ENCODE measurements at places on chromosomes 16 and 17.

- DNase-seq: peak; percentile 77
Observed at GRCh38 chr16:50497592-50497991, 50.6 kb upstream of the NKD1 start.

DNA sequence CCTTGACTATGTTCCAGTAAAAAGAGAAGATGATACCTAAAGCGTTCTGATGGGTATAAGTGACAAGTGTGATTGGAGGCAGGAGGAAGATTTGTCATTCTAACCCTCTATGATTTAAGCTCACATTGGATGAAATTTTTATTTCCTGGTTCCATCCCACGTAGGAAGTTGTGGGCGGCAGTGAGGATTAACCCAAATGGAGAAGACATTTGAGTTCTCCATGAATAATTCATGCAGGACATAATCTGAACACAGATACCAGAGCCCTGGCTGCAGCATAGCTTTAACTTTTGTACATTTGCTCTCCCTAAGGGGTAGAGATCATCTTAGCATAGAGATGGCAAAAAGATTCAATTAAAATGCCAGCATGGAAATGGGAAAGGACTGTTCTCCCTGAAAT lies 146.3 kb downstream of the SLC39A11 start:
- no peak for DNase-seq

GRCh38 chr17:35171834-35172233 lies 22.4 kb downstream of the SLC35G3 start:
- peak; percentile 8 for DNase-seq

DNA sequence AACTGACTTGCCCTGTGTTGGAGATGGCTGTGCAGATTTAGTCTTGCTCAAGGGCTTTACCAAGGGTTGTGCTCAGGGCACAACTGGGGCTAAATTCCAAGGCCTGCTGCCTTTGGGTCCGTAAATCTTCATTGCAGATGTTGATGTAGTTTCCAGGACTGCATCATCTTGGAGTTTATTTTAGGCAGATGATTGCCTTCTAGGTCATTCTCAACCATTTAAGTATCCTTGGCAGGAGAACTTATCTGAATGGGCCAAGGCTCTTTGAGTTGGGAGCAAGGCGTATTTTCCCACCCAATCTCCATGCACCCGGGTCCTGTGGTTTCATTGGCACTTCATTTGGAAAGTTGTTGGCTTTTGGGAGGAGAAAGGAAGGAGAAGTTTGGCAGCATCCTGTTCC lies 200.3 kb downstream of the MSI2 start:
- DNase-seq: peak; percentile 57

DNA sequence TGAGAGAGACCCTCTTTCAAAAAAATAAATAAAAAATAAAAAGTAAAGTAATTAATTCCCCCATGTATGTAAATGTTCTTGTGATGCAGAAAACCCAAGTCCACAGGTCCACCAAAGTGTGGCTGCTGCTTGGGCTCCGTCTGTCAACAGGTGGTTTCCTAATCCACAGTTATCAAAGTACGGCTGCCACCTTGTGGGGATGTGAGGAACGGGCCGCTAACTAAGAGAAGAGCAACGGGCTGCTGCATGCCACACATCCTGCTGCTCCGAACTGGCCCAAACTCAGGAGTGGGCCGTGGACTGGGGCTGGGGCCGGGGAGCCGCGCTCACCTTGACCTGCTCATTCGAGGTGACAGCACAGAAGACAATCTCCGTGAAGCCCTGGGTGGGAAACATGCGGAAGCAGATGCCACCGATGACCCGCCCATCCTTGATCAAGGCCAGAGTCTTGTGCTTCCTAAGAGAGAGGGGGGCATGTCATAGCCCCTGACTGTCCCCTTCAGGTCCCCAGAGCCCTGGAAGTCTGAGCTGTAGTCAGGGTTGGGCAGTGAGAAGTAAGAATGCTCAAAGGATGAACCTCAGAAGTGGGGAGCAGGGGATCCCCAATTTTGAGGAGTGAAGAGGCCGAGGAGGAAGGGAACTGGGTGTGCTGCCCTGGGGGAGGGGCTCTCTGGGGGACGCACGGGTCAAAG lies 4.3 kb downstream of the KAT2A start:
- DNase-seq: peak; percentile 78

- no peak for DNase-seq
Observed at GRCh38 chr17:354651-355556, 2.3 kb upstream of the RPH3AL start.

- DNase-seq: peak; percentile 70
Observed at GRCh38 chr16:57757326-57757786, 21.8 kb downstream of the KATNB1 start.

GRCh38 chr16:54582631-54583250 lies 296.2 kb upstream of the IRX3 start:
- no peak for DNase-seq

All from AG10803 (cell line).